ENCODE measurements at places on chromosomes 3 and 15. TPM values are rescaled to one million over a fixed set of nuclear protein-coding genes. Genes with fewer than 3 reads are reported as not detected.

- DNase-seq = no peak
Observed at GRCh38 chr3:72102112-72102616, 317.2 kb upstream of the PROK2 start.

The OXTR gene
- total RNA-seq = 56.1 TPM

- DNase-seq = peak; percentile 86
Observed at GRCh38 chr3:114706591-114707232, 412.9 kb downstream of the TIGIT start.

The VIPR1 gene
- total RNA-seq = not detected

- no peak for DNase-seq
Observed at GRCh38 chr3:168997488-168997887, 666.0 kb downstream of the MECOM start.

The SLC22A13 gene
- under 0.01 TPM for total RNA-seq

DNA sequence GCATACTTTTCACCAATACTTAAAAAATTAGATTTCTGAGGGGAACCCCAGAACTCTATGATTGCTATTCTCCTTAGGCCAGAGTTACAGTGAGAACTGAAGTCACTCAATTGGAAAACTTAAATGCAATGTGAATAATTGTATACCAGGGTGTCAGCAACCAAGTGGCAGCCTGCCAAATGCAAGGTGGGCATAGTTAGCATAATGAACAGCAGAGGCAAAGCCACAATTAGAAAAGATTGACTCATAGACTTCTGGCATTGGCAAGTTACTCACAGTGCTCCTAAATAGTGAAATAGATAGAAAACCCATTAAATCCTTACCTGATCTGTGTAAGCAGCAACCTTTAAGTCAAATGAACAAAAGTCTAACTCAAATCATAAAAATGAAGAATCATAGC is 94.9 kb downstream of the BCHE start:
- no peak for DNase-seq

DNA sequence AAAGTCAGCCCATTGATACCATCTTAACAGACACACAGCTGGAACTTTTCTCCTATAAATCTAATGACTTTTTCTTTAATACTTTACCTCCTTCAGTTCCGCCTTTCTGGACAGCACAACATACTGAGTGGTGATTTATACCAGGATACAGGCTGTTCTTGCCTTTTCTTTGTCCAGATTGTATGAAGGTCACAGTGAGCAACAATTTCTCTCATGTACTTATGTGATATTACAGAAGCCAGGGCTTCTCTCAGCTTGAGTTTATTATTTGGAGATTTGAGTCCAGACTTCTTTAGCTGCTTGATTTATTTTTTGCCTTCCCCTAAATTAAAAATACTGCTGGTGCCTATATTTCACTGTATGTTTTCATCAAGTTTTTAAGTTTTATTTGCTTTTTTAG is 976.0 kb downstream of the ROBO2 start:
- DNase-seq = no peak

The CAMKV gene
- total RNA-seq = not detected

DNA sequence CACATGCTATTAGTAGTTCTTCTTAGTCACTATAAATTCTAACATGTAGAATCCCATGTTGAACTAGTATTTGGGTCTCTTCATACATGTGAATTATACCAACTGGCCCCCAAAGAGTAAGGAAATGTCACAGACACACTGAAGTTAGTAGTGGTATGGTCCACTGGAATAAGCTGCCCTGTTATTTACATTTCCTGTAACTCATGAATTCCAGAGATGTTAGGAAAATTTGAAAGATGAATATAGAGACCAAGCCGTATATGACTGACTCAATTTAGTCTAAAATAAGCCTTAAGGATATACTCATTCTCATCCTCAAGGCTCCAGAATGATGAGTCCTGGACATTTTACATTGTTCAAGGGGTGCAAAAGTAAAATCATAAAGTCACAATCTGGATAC is 81.2 kb downstream of the FBXL22 start:
- peak; percentile 39 for DNase-seq

DNA sequence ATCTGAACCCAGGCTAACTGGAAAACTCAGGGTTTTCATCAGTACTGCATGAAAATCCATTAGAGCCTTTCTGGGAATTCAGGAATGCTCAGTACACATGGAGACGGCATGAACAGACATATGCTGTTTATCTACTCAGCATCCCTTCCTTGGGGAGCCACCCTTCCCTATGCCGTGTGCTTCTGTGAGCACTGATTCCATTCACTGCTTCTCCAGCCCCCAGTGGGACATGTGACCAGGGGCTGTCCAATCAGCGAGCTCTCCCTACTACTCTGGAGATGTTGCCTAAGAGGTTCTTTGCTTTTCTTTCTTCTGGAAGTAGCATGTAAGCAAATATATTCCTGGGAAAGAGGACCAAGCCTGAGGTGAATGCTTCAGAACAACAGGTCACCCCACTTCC is 5.6 kb upstream of the PCOLCE2 start:
- DNase-seq = no peak

- no peak for DNase-seq
Observed at GRCh38 chr3:18047052-18047451, 304.6 kb upstream of the TBC1D5 start.

DNA sequence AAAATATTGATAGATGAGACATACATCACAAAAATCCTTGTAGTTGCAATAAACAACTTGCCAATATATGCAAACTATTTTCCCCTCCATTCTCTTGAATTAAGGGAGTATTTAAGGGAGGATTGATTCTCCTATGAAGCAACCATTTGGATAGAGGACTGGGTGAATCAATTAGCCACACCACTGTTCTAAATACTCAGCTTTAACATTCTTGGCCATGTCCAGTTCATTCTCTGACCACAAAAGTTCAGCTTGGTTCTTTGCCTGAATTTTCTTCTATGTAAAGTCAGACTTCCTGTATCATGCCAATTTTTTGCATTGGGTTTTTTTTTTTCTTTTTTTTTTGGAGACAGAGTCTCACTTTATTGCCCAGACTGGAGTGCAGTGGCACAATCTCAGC is 15.8 kb upstream of the SEC11A start:
- peak; percentile 81 for DNase-seq

GRCh38 chr15:39744334-39745103 is 38.1 kb downstream of the FSIP1 start:
- DNase-seq = no peak

DNA sequence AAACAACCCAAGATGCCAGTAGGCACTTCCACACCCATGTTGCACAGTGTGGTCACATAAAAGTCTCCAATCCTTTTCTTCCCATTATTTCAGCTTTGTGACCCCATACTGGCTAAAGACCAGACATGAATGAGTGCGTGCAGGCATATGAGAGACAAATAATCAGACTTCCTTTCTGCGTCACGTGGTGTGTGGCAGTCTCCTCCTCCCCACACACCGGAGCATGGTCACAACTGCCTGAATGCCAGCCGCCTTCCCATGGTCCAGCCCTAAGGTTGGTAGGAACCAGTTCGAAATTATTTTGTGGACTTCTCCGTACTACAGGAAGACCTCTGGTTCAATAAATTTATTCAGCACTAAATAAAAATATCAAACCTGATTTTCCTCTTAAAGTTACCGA is 65.5 kb downstream of the VGLL4 start:
- no peak for DNase-seq

DNA sequence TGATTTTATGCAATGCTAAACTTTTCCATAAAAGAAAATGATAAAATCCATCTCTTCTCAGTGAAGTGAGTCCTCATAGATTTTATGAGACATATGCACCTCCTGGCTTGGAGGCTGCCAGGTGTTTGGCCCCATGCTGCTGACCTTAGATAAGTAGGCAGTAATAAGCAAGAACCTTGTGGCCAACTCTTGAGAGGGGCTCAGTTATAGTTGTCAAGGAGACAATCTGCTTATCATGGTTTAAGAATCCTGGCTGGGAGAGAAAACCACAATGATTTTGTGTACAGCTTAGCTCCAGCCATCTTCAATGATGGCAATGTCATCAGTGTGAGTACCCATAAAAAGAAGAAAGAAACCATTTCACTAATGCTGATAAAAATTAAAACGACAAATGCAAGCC is 252.1 kb downstream of the CPNE4 start:
- no peak for DNase-seq

The SMCO1 gene
- not detected for total RNA-seq

- DNase-seq = no peak
Observed at GRCh38 chr3:120528163-120528562, 68.0 kb upstream of the NDUFB4 start.

The LMAN1L gene
- total RNA-seq = not detected

The SCAMP5 gene
- 0.36 TPM for total RNA-seq

The SCN5A gene
- total RNA-seq = 2.0 TPM

GRCh38 chr15:47434596-47434995 is 282.7 kb upstream of the SEMA6D start:
- peak; percentile 76 for DNase-seq

DNA sequence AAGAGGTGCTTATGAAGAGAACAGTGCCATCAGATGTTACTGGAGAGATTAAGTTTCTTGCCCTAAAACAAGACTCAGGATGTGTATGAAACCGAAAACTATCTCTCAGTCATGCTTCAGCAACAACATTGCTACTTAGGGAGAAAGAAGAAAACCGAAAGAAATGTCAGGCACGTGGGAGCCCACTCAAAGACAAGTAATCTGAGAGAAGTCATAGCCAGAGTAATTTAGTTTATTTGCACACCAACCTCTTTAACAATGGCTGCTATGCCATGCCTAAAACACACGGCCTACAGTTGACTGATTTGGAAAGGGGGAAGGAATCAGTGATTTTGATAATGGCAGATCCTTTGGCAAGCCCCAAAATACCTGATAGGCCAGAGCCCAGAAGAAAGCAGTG is 162.9 kb downstream of the TIGIT start:
- DNase-seq = no peak

- DNase-seq = peak; percentile 62
Observed at GRCh38 chr3:49703443-49703927, 14.1 kb downstream of the RNF123 start.

The ARL8B gene
- total RNA-seq = 62.5 TPM

- no peak for DNase-seq
Observed at GRCh38 chr15:43281926-43282602, 15.3 kb upstream of the TGM5 start.

The CLRN1 gene
- total RNA-seq = not detected

DNA sequence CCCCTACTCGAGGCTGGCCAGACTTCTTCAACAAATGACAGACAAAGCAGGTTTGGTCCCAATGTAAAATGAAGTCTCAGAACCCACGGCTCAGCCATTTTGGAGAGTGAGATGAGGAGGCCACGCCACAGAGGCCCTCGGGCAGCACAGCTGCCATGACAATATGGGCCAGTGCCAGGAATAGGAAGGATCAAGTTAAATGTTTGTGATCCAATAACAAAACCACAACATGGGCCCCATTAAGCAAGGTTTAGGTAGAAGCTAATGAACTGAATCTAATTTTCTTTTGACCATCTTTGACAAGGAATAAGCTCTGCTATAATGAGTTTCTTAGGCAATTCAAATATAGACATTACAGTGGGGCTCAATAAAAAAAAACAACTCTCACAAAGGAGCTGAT is 52.6 kb downstream of the RFTN1 start:
- DNase-seq = no peak

GRCh38 chr3:171802590-171802956 is 7.7 kb downstream of the PLD1 start:
- no peak for DNase-seq

- peak; percentile 72 for DNase-seq
Observed at GRCh38 chr3:29581311-29581710, 300.4 kb downstream of the RBMS3 start.

DNA sequence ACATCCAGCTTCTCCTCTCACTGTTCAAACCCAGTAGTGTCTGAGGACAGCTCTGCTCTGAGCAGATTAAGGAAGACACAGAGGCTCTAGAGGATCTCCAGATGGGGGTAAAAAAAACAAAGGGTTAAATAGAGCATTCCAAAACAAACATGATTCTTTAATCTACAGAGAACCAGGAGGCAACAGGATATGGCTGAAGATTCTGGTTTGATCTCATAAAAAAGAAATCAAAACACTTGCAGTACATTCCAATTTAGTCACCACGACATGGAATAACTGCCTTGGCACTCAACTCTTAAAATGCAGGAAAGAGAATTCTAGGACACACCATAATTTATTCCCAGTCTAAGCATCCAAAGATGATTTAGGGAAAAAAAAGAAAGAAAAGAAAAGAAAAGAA is 32.0 kb downstream of the TM4SF4 start:
- peak; percentile 71 for DNase-seq

The RGMA gene
- 0.18 TPM for total RNA-seq

- no peak for DNase-seq
Observed at GRCh38 chr3:76694063-76694462, 345.8 kb upstream of the ROBO2 start.

- DNase-seq = no peak
Observed at GRCh38 chr3:133953297-133953696, 57.6 kb upstream of the RAB6B start.

The ITIH4 gene
- 0.28 TPM for total RNA-seq

DNA sequence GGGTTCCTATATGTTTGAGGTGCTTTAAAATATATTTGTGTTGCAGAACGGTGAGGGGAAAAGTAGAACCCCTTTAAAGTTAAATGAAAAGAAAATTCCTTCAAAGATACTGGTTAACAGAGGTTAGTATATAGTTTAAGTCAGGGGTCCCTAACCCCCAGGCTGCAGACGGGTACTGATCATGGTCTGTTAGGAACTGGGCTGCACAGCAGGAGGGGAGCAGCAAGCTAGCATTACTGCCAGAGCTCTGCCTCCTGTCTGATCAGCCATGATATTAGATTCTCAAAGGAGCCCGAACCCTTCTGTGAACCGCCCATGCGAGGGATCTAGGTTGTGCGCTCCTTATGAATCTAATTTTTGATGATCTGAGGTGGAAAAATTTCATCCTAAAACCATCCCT is 37.5 kb upstream of the RFX7 start:
- DNase-seq = no peak

DNA sequence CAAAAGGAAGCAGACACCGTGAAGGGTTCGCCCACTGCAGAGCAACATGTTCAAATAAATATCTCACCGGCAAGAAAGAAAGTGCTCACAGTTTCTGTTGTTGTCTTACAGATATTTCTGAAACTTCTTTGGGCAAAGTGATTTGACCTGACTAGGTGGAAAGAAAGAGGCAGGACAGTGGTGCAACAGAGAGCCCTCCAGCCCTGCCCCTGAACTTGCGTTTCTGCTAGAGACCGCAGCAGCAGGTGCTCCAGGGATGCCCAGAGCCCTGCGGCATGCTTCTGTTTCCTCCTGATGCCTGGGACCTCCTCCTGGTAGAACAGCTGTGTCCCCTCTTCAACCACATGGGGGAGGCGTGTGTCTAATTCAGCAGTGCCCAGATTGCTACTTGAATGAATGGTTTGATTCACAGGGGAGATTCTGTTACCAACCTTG is 123.4 kb downstream of the ATP10A start:
- DNase-seq = peak; percentile 64

All from IMR-90 (cell line).